Articular chondrocyte of knee joint (primary cell): ENCODE measurements at places on chromosomes 2 and 18. TPM values are rescaled to one million over a fixed set of nuclear protein-coding genes. Genes with fewer than 3 reads are reported as not detected.

The ANO7 gene
- total RNA-seq, result 0.97 and 1.2 TPM in 2 replicates

The VSNL1 gene
- total RNA-seq, result 0.11 and 0.13 TPM in 2 replicates

The PRSS56 gene
- total RNA-seq, result not detected in 2 replicates

The REG3G gene
- total RNA-seq, result not detected in 2 replicates
